ENCODE measurements at places on chromosomes 4 and X. TPM values are rescaled to one million over a fixed set of nuclear protein-coding genes. Genes with fewer than 3 reads are reported as not detected.

DNA sequence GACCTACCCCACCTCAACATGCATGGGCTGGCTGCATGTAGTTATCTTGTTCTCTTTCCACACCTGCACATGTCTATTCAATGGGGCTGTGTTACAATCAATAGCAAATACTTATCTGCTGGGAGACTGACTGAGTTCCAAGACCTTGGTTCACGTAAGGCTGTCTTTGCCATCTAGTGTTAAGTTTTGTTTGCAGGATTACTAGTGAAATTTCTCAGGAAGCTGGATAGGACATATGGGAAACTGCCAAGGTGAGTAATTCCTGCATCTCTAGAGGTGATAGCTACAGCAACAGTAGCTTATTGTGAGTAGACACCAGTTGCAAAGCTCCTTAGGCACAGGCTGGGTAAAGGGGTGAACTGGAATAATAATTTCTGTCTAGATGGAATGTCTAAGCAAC lies 177.5 kb downstream of the ENOX2 start:
- DNase-seq: no peak

Gene FHL1
- total RNA-seq: 403 TPM

DNA sequence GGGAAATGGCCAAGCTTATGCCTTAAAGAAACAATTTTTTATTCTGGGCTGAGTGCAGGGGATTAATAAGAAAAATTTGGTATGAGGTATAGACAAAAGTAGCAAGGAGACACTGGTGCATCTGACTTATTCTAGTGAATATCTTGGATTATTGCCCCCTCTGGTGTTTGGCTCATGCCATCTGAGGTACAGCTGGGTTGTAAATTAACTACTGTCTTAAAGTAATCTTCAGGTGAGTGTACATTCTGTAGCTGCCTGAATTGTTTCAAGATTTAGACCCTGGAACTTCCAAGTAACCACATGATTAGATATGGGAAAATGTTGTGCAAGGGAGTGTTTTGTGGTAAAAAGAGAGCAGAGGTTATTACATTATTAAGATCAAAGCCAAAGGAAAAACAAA lies 988.7 kb downstream of the FAM133A start:
- no peak for DNase-seq

GRCh38 chr4:14926368-14926767 lies 75.9 kb upstream of the CPEB2 start:
- DNase-seq: no peak

- no peak for DNase-seq
These were observed 46.4 kb downstream of the IL13RA1 start for GRCh38 chrX:118773782-118774181.

DNA sequence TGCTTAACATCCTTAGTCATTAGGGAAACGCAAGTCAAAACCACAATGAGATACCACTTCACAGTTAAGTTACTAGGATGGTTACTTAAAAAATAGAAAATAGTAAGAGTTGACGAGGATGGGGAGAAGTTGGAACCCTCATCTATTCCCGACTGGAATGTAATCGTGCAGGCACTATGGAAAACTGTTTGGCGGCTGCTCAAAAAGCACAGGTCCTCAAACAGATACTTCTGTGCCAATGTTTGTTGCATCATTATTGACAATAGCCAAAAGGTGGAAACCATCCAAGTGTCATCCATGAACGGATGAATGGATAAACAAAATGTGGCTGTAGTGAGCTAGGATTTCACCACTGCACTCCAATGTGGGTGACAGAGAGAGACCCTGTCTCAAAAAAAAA lies 11.7 kb downstream of the CTAG1B start:
- DNase-seq: no peak

DNA sequence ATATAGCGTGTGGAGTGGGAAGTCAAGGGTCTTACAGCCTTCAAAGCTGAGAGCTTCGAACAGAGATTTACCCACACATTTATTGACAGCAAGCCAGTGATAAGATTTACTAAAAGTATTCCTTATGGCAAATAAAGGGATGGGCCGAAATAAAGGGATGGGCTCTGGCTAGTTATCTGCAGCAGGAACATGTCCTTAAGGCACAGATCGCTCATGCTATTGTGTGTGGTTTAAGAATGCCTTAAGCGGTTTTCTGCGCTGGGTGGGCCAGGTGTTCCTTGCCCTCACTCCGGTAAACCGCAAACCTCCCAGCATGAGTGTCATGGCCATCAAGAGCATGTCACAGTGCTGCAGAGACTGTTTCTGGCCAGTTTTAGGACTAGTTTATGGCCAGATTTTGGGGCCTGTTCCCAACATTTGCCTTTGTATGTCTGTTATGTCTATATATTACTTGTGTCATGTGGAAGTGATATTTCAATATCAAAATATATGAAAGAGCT lies 53.5 kb downstream of the UGT2B10 start:
- DNase-seq: no peak

- no peak for DNase-seq
These were observed 104.7 kb upstream of the TTC29 start for GRCh38 chr4:147050356-147050765.

DNA sequence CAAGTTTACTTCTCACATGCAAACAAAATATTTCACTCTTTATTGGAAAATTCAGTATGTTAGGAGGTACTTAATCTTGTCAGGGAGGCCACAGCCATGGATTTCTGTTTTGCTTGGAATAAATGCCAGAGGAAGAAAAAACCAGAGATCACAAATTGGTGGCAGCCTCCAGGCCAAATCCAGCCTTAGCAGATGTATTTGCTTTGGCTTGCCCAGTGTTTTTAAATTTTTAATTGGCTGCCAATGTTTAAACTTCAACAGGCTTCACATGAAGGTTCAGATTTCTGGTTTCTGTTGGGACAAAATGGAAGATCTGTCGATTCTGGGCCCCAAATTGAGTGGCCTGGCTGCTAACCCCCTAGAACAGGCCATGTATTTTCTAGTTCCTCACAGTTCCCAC lies 19.2 kb downstream of the YY2 start:
- DNase-seq: no peak

Gene RHOXF2
- not detected for total RNA-seq

Gene GEMIN8
- total RNA-seq: 22.4 TPM
